ENCODE measurements at places on chromosomes 2 and 18.
A peak's percentile ranks its signal among the peaks of the same experiment; 100 is the strongest.

DNA sequence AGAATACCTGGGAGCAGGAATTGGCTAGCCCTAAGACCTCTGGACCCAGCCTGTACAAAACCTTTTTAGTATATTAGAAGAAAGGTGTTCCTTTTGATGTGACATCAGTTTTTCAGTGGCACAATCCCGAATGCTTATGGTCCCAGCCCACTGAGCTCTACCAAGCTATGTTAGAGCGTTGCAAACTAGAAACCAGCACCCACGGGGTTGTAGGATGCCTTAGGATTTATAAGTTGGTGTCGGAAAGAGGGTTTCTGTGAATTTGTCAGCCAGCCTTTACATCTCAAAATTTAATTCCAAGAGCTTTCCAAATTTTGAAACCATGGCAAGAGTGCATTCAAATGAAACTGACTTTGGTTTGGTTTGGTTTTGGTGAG lies 499 bp upstream of the LMAN1 start:
- no peak for DNase-seq

DNA sequence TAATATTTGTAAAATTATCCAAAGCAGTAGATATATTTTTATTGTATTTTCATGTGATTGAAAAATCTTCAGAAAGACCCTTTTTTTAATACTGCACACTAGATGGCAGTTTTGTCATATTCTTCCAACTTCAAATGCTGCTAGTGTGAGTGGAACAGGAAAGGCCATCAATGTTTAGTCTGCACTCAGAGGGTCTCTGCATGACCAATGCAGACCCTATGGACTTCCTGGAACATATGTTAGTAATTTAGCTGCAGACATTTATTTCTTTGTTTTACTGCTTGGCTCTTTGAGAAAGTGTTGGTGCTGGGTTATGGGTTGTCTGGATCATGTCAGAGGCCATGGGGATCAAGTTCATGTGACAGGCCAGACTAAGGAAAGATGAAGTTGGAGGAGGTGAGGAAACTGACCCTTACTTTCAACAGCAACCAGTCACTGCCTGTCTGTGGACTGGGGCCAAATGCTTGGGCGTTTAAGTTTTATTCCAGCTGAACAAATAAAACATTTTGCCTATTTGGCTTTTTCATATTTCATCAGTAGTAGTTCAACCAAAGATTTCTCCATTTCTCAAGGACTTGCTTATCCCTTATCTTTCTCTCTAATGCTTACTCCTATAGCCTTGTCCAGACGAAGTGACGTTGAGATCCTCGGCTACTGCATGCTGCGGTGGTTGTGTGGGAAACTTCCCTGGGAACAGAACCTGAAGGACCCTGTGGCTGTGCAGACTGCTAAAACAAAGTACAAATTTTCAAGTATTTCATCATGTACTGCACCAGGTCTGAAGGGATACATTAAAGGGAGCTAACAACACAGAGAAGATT lies 84.8 kb downstream of the VRK2 start:
- no peak for DNase-seq

DNA sequence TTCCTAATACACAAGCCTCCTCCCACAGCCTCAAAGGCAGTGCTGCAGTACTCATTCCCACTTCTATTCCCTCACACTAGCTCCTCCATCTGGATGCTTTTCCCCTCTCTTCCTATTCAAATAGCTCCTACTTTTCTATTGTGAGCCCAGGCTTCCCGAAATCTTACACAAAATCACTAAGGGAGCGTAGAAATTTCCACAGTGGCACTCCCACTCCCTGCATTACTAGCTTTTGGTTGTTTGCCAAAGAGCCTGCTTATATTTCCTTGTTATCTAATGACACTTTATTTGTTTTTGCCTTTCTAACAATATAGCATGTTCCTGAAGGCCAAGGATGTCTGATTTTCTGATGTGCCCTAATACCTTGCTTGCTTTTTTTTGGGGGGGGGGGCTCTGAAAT lies 10.9 kb downstream of the EPAS1 start:
- DNase-seq, result no peak

DNA sequence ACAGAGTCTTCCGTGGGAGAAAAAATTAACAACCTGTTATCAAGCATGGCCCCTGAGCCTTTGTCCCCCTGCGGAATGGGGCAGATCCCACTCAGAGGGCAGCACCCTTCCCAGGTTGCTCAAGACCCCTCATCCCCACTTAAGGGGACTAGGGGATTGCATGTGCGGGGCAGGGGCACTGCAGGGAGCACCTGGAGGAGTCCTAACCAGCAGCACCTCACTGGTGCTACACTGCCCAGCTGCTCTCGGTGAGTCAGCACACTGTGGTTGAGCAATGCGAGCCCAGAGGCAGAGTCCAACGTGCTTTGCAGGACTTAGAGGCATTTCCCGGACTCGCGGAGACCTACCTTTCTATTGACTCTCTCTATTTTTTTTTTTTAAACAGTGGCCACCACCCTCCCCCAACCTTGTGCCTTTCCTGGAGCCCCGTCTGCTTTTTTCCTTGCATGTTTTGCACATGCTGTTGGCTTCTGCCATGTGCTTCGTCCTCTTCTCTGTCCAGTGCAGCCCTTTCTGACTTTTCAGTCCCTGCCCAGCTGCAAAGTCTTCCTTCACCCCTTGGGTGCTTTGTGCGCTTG lies 74.0 kb downstream of the IL1R2 start:
- DNase-seq, result no peak

GRCh38 chr2:189609853-189610252 lies 29.3 kb upstream of the SLC40A1 start:
- no peak for DNase-seq

DNA sequence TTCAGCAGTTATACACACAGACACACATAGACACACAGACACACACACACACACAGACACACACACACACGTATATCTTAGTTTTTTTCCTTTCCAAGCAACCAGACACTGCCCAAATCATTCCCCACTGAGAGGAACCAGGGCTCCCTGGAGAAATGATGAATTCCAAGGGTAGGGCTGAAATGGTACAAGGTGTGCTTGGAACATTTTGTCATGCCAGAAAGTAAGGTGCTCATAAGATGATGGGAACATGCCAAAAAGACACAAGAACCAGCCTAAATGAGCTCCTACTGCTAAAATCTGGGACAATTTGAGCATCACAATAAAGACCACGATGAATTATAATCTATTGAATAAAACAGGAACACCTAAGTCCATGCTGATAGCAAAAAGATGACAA lies 103.3 kb downstream of the MEP1B start:
- no peak for DNase-seq

- no peak for DNase-seq
Observed at GRCh38 chr2:215843579-215843978, 169.8 kb downstream of the MREG start.

DNA sequence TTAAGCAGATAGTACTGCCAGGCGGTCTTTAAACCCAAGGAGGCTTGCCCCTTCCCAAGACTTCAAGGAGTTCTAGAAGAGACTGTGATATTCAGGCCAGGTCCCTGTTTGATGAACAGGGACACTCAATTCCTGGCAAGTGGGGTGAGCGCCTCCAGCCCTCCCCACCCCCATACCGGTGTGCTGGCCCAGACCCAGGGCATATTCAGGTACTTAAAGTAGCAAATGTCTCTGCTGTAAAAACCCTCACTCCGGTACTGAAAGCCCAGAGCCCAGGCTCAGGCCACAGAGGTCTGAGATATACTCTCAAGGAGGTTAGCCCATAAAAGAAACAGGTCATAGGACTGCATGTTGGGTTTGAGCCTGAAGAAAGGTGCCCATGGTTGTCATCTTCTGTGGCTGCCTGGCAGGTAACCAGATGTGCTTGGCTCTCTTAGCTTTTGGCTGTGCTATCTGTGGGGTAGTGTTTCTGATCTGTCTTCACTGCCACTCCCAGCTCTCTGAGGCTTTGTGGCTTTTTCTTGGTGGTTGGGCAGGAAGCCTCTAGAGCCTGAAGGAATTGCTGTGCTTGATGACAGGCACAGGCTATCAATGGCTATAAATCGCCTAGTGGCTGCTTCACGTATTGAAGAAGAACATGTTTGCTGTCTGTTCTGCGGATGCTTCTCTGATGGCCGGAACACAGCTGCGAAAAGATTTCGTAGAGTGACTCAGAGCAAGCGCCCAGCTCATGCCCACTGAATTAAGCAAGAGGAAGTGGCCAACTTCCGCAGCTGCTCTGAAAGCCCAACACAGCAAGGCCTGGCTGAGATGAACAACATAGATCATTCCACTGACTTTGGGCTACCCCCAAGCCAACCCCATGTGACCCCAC lies 63.3 kb upstream of the ALPP start:
- peak; percentile 80 for DNase-seq

GRCh38 chr2:227860221-227860641 lies 11.2 kb upstream of the DAW1 start:
- no peak for DNase-seq

- DNase-seq, result no peak
Observed at GRCh38 chr2:220916931-220917330, 655.2 kb downstream of the EPHA4 start.

GRCh38 chr2:7004636-7005035 lies 87.4 kb downstream of the RNF144A start:
- no peak for DNase-seq

DNA sequence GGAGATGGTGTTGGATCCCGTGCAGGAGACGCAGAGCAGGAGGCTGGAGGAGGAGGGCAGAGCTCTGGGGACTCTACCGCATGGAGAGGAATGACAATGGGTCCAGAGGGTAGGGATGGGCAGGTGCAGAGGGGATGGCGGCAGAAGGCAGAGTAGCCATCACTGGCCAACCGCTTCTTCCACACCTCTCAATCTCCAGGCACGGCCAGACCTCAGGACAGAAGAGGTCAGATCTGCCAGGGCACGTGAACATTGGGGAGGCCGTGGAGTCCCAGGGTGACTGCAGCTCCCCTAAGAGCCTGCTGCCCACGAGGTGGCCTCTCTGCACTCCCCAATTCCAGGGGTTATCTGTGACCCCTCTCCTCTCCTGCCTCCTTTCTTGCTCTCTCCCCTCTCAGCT lies 162.7 kb upstream of the HDAC4 start:
- DNase-seq, result peak; percentile 48

- DNase-seq, result peak; percentile 15
Observed at GRCh38 chr2:126792993-126793392, 105.7 kb upstream of the TEX51 start.
